ENCODE measurements at places on chromosomes 6 and 20. TPM values are rescaled to one million over a fixed set of nuclear protein-coding genes. Genes with fewer than 3 reads are reported as not detected.

BACH2 gene
- 66.9 TPM for total RNA-seq

CYP24A1 gene
- total RNA-seq: not detected

RCAN2 gene
- total RNA-seq: not detected

AGPAT1 gene
- total RNA-seq: 28.7 TPM

- H3K36me3 ChIP-seq: peaks cover 73% of the 10 kb centered on the region
- H3K27me3 ChIP-seq: no peaks in the 10 kb centered on the region
- DNase-seq: no peak
- H3K4me1 ChIP-seq: peaks cover 93% of the 10 kb centered on the region
- H3K27ac ChIP-seq: peak overlapping the region; percentile 91
These were observed 14.9 kb downstream of the FYN start for GRCh38 chr6:111858347-111858746.

GRCh38 chr6:164859816-164860215, 449.6 kb downstream of the C6orf118 start:
- no peaks in the 10 kb centered on the region for H3K36me3 ChIP-seq
- no peaks in the 10 kb centered on the region for H3K4me1 ChIP-seq
- no peak for DNase-seq
- H3K27me3 ChIP-seq: no peaks in the 10 kb centered on the region
- no peak overlapping the region for H3K4me3 ChIP-seq
- H3K27ac ChIP-seq: no peak overlapping the region

DNA sequence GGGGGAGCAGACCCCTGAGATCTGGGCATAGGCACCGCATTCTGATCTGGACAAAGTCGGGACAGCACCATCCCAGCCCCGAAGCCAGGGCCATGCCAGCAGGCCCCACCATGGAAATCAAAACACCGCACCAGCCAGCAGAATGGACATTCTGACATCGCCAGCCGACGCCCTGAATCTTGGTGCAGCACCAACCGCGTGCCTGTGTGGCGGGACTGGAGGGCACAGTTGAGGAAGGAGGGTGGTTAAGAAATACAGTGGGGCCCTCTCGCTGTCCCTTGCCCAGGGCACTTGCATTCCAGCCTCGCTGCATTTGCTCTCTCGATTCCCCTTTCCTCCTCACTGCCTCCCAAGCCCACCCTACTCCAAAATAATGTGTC, 2.0 kb downstream of the NNAT start:
- H3K27me3 ChIP-seq: no peaks in the 10 kb centered on the region
- no peak for DNase-seq
- no peak overlapping the region for H3K27ac ChIP-seq
- no peak overlapping the region for H3K4me3 ChIP-seq
- peaks cover 46% of the 10 kb centered on the region for H3K4me1 ChIP-seq

- H3K36me3 ChIP-seq: no peaks in the 10 kb centered on the region
- peaks cover 37% of the 10 kb centered on the region for H3K4me1 ChIP-seq
- peaks cover 5% of the 10 kb centered on the region for H3K27me3 ChIP-seq
These were observed 17.0 kb upstream of the STX11 start for GRCh38 chr6:144133225-144133821.

GRCh38 chr6:106101466-106101865, 15.3 kb downstream of the PRDM1 start:
- peak overlapping the region; percentile 78 for H3K4me3 ChIP-seq
- peaks cover 7% of the 10 kb centered on the region for H3K27me3 ChIP-seq
- H3K27ac ChIP-seq: peak overlapping the region; percentile 96
- H3K4me1 ChIP-seq: peaks cover 80% of the 10 kb centered on the region
- peaks cover 72% of the 10 kb centered on the region for H3K36me3 ChIP-seq

DNA sequence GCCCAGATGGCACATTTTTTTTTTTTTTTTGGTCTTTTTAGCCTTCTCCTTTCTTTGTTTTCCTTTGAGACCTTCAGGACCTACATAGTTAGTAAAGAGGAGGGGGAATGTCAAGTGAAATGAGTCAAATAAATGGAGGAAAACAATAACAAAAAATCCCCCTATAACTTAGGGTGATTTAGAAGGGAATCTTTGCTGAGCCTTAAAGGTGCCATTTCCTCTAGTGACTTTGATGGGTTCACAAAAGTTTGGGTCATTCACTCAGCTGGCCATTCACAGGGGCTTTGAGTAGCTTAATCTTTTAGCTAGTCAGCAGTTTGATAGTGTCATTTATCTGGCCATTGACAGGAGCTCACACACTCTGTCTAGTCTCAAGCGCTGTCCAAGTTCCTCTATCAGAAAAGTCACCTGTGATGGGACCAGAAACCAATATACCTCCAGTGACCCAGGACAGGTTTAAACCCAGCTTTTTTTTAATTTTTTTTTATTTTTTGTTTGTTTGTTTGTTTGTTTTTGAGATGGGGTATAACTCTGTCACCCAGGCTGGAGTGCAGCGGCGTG, 275.1 kb upstream of the PRDM1 start:
- no peaks in the 10 kb centered on the region for H3K36me3 ChIP-seq
- DNase-seq: no peak

DNA sequence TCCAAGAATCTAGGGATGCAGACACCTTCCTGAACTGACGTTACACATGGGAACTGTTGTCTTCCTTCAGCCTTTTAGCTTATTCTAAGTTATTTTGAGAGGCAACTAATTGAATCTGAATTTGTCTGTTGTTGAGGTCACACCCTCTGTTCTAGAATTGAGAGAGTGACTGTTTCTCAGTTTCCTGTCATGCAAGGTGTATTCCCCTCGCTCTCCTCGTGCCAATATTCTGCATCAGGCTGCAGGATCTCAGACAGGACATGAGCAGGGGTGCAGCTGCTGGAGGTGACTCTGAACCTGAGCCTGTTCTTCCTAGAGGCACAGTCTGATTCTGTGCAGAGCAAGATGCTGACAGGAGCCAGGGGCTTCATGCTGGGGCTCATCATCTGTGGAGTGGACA, 52.5 kb downstream of the HLA-DPB1 start:
- H3K27me3 ChIP-seq: peaks cover 3% of the 10 kb centered on the region
- peaks cover 1% of the 10 kb centered on the region for H3K36me3 ChIP-seq
- H3K4me1 ChIP-seq: no peaks in the 10 kb centered on the region
- no peak for DNase-seq
- H3K27ac ChIP-seq: no peak overlapping the region
- H3K4me3 ChIP-seq: no peak overlapping the region

All from activated CD8-positive, alpha-beta T cell treated with anti-CD3 and anti-CD28 coated beads for 36 hours (primary cell).